ENCODE measurements at places on chromosomes 2 and 18.

DNA sequence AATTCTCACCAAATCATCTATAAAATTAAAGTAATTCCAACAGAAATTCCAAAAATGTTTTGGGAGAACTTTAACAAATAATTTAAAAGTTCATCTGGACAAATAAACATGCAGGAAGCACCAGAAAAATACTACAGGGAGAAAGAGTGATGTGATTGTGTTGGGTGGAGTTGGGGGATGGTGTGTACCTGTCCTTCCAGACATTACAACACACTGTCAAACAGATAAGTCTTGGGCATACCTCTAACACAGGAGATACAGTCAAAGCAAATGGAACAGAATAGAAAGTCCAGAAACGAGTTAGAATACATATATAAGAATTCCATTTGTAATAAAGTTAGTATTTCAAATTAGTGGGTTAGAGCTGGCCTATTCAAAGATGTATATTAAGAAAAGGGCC is 22.6 kb downstream of the METTL8 start:
- DNase-seq: no peak

DNA sequence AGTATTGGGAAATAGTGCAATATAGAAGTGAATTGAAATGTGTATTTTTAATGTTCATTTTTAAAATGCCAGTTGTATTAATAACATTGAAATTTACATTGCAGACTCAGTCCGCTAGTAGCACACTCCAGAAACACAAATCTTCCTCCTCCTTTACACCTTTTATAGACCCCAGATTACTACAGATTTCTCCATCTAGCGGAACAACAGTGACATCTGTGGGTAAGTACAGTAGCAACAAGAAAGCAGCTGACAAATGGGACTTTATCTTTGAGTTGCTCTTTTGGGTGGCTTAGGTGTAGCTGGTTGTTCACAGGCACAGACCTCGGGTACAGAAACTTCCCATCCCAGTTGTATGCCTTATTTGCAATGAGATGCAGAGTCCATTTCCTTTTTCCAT is 118.2 kb upstream of the IL1R2 start:
- DNase-seq: no peak

GRCh38 chr2:219961947-219962498 is 334.6 kb downstream of the SLC4A3 start:
- no peak for DNase-seq

- DNase-seq: no peak
Observed at GRCh38 chr2:86633155-86633651, 9.5 kb upstream of the RNF103 start.

GRCh38 chr18:11671156-11671555 is 17.9 kb upstream of the GNAL start:
- DNase-seq: no peak

DNA sequence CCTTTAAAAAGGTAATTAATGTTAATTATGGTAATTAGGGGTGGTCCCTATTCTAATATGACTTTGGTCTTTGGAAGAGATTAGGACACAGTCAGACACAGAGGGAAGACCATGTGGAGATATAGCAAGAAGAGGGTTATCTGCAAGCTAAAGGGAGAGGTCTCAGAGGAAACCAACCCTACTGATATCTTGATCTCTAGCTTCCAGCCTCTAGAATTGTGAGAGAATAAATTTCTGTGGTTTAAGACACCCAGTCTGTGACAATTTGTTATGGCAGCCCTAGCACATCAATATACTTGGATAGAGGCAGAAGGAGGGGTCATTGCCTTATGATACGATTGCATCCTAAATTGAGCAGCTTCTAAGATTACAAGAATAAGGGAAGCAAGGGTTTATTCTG is 21.3 kb upstream of the NT5C1B start:
- DNase-seq: no peak

DNA sequence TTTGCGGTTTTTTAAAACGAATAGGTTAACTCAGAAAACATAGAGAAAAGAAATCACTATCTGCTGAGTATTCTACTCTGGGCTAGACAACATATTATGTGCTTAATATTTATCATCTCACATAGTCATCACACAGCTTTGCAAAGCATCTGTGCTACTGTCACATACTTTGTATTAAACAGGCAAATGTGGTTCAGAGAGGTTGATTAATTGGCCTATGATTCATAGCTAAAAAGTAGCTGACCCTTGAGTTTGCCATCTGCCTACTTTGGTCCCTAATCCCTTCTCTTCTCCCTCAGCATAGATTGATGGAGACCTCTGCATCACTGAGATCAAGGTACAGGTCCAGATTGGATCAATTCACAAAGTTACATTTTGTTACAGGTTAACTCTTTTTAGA is 21.4 kb downstream of the ANKRD30B start:
- DNase-seq: no peak

- no peak for DNase-seq
Observed at GRCh38 chr2:174166261-174166660, 82.1 kb downstream of the OLA1 start.

GRCh38 chr2:241036964-241037421 is 38.6 kb downstream of the SNED1 start:
- DNase-seq: no peak

- DNase-seq: no peak
Observed at GRCh38 chr2:19933351-19933981, 31.7 kb upstream of the TTC32 start.
